ENCODE measurements at places on chromosomes 6 and 20.

DNA sequence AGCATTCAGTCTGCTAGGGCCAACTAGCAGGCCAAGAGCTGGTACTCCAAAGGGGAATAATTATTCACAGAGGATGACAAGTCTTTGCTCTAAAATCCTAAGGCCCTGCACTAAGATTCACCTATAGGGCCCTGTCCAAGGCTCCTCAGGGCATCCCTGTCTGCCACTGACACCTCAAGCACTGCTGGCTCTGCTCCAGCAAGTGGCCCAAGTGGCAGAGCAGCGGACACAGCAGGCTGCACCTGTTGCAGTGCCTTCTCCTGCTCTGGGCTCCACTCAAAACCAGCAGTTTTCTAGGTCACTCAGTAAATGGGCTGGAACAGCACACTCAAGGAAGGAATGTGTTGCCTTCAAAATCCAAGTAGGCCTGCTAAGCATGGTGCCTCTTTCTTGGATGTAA, 36.4 kb upstream of the SMOC2 start:
- no peak for DNase-seq

DNA sequence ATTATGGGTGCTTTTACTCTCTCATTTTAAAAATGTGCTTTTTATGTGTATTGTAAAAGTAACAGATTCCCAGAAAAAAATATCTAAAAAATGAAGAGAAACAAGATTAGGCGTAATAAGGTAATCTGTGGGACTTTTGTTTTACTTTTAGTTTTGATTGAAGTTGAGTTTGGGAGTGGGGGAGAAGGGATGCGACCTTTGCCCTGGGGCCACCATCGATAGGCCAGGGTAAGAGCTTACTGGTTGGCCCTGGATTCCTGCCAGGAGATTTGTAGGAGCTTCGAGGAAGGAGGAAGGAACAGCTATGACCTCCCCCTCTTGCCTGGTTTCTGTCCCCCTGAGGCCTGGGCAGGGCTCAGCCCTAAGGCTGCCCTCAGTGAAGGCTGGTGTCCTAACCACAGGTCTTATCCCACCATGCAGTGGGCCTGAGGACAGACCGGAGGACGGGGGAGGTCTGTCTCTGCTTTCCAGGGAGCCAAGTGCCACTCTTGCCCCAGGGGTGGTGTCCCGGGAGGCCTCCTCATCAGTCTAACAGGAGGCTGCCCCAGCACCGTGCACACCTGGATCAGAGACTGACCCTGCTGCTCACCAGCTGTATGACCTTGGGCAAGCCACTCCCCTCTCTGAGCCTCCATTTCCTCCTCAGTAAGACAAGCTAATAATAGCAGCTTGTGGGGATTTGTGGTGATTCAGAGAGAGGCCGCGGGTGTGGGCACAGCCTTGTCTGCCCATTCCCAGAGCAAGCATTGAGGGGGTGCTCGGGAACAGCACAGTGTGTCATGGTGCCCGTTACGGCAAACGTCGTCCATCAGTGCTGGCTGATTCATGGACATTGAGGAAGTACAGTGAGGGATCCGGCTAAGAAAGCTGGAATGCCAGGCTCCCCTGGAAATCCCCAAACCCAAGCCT, 21.2 kb downstream of the TGM2 start:
- DNase-seq = peak; percentile 84

DNA sequence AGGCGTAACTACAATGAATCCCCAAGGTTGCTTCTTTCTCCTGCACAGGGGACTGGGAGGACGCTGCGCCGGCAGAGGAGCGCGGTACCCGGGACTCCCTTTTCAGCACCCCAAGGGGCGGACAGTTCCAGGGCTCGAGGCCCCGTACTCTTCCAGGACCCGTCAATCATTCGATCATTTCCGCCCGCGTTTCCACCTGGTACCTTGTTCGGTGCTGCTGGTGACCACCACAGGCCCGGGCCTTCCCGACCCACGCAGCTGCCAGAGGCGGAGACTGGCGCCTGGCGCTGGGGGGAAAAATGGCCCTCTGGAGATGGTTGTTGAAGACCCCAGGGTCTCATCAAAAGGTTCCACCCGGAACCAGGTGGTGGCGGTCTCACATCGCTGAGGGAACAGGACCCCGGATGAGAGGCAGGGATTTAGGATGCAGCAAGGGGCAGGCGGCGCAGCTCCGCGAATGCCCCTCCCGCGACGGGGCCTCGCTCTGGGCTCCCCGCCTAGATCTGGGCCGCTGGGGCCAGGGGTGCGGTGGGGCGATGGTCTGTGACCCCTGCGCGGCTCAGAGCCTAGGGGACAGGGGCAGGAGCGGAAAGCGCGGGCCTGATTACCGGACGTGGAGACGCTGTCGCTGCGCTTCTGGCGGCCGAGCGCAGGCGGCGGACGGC, 744 bp downstream of the VSX1 start:
- DNase-seq = no peak

- DNase-seq = no peak
Observed at GRCh38 chr6:71396410-71396801, 107.8 kb downstream of the OGFRL1 start.

GRCh38 chr6:167817729-167818128, 9.0 kb upstream of the AFDN start:
- no peak for DNase-seq

- DNase-seq = peak; percentile 40
Observed at GRCh38 chr6:27157459-27158315, 89.8 kb upstream of the PRSS16 start.

- DNase-seq = no peak
Observed at GRCh38 chr20:17698384-17698783, 1.4 kb upstream of the BANF2 start.

DNA sequence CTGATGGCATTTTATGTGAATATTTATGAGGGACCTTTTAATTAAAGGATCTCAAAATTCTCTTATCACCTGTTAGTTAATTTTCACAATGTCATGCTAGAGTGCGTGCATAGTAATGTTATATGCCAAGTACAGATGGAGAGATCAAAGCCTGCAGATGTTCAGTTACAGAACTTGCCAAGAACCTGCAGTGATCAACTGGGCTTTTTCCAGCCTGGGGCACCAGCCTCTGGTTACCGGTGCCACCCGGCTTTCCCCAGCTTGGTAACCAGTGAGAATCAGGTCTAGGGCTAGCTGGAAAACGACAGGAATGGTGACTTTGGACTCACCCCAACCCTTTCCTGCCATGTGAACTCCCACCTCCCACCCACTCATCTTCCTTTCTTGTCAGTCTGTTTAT, 91.8 kb downstream of the CAP2 start:
- DNase-seq = no peak

DNA sequence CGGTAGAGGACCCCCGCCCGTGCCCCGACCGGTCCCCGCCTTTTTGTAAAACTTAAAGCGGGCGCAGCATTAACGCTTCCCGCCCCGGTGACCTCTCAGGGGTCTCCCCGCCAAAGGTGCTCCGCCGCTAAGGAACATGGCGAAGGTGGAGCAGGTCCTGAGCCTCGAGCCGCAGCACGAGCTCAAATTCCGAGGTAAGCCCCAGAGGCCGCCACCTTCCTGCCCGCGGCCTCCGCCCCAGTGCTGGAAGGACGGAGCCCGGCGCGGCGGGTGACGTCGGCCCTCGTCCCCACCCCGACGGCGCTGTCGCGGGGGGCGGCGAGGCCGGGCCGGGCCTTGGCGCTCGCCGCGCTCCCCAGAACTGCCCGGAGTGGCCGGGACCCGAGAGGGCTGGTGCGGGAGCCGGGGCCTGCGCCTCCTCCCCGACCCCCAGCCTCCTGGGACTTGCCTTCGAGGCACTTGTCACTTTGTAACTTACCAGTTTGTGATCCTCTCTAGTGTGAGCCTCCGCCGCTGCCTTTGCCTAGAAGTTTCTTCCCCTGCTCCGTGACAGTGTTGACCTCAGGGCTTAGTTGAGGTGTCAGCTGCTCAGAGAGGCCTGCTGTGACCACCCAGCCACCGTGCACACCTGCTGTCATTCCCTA, 417 bp downstream of the VAPB start:
- DNase-seq = no peak

- no peak for DNase-seq
Observed at GRCh38 chr20:8711501-8711900, 357.4 kb upstream of the PLCB4 start.

- DNase-seq = no peak
Observed at GRCh38 chr6:144429753-144430152, 144.6 kb downstream of the UTRN start.

- DNase-seq = no peak
Observed at GRCh38 chr6:582370-582769, 74.5 kb downstream of the HUS1B start.

GRCh38 chr6:90008189-90008907, 114.1 kb downstream of the GJA10 start:
- DNase-seq = no peak

GRCh38 chr20:44219170-44219730, 8.7 kb upstream of the OSER1 start:
- no peak for DNase-seq

GRCh38 chr6:45727228-45727627, 288.4 kb downstream of the CLIC5 start:
- no peak for DNase-seq

- DNase-seq = no peak
Observed at GRCh38 chr6:35214869-35215664, 1.3 kb downstream of the SCUBE3 start.

- DNase-seq = no peak
Observed at GRCh38 chr6:125952764-125953501, 3.6 kb upstream of the HINT3 start.

- DNase-seq = no peak
Observed at GRCh38 chr20:63025534-63026331, 19.0 kb upstream of the BHLHE23 start.

GRCh38 chr20:6618051-6618450, 149.4 kb upstream of the BMP2 start:
- no peak for DNase-seq

DNA sequence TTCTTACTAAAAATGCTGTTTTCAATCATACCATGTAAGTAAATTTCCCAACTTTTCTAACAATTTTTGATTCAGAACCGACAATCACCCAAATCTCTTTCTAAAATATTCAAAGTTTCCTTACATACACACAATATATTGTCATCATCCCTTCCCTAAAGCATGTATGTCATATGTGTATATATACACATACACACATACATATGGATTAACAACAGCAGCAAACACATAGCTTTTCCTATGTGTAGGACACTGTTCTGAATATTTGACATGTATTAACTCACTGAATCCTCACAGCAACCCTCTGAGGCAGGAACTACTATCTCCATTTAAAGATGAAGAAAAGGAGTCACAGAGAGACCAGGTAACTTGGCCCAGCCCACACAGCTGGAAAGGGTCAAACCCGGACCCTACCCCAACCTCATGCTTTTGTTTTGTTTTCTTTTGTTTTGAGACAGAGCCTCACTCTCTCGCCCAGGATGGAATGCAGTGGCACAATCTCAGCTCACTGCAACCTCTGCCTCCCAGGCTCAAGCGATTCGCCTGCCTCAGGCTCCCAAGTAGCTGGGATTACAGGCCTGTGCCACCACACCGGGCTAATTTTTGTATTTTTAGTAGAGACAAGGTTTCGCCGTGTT, 7.2 kb downstream of the FYN start:
- DNase-seq = no peak

DNA sequence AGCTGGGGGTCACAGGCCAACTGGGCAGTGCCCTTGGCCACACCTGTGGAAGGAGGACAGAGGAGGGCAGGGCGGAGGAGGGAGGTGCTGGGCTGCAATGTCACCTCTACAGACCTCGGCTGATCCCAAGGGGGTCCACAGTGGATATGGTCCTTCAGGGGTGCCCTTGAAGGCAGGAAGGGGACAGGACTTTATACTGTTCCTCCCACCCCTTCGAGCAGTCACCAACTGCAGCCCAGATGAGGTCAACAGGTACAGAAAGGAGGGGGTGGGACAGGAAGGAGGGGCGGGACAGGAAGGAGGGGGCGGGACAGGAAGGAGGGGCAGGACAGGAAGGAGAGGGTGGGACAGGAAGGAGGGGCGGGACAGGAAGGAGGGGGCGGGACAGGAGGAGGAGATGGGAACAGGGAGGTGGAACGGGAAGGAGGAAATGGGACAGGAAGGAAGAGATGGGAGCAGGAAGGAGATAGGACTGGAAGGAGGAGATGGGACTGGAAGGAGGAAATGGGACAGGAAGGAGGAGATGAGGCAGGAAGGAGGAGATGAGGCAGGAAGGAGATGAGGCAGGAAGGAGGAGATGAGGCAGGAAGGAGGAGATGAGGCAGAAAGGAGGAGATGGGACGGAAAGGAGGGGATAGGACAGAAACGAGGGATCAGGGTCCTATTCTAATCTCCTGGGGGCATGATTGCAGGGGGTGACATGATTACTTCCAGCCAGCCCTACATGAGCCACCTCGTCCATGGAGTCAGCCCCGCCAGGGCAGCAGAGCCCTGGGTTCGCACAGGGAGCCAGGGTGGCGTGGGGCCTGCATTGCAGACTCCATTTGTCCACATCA, 19.4 kb upstream of the MRGBP start:
- DNase-seq = no peak

GRCh38 chr20:46438156-46438750, 31.8 kb upstream of the ELMO2 start:
- no peak for DNase-seq

DNA sequence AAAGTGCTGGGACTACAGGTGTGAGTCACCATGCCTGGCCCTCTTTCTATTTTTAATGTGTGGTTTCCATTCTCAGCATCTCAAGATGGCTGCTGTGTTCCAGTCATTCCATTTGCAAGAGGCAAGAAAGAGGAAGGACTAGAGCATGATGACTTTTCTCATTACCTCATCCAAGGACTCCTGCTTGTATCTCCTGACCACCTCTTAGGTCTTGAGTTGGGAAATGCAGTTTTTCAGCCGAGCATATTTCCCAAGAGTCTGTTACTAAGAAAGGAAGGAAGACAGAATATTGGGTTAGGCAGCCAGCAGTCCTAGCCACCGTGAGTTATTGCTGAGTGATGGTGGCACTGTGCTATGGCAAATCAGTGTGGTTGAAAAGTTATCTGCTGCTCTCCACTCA, 108.4 kb upstream of the INSM1 start:
- no peak for DNase-seq

DNA sequence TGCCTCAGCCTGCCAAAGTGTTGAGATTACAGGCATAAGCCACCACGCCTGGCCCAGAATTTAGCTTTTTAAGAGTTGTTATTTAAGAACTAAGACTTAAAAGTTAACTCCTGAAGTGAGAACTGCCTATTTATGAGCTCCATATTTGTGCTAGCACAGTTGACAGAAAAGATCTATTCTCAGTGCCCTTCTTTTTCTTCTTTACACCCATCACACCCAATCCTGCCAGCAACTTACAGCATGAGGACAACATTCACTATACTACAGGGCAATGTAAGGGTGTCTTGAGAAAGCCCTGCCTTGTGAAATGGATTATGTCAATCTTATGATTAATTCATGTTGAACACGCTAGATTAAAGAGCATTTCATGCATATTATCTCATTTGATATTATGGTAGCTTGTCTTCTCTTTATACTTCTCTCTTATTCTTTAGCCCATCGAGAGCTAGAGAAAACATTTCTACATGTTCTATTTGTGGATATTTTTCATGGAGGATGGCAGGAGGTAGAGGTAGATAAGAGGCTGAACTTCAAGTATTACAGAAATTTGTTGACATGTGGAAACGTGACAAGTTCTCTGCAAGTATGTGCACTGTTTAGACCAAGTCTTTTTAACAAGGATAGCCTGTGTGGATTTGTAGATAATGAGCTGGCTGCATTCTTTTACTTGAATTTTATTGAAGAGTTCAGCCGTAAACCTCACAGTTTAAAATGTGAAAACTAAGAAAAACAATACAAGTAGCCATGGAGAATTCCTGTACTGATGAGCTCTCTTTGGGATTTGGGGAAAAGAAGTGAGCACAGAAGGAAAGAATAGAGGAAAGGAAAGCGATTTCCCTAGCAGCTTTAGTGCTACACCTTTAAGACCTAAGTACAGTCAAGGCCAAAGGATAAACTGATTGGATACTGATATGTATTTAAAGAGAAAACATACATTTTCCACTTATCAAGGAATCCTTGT, 212.2 kb downstream of the ARHGAP18 start:
- no peak for DNase-seq
